Activated T-helper 2 cell treated with anti-CD3 and anti-CD28 coated beads, Interferon-gamma antibody, Interleukin-2, Interleukin-4, amounts not matched to agents 10 μg/mL and 5 μg/mL and 100 μg/mL, durations not matched to agents 14 hours and 24 hours and 36 hours (primary cell): ENCODE measurements at places on chromosomes 6 and 20.

GRCh38 chr6:114288701-114289495 is 53.9 kb downstream of the HS3ST5 start:
- no peak for DNase-seq

DNA sequence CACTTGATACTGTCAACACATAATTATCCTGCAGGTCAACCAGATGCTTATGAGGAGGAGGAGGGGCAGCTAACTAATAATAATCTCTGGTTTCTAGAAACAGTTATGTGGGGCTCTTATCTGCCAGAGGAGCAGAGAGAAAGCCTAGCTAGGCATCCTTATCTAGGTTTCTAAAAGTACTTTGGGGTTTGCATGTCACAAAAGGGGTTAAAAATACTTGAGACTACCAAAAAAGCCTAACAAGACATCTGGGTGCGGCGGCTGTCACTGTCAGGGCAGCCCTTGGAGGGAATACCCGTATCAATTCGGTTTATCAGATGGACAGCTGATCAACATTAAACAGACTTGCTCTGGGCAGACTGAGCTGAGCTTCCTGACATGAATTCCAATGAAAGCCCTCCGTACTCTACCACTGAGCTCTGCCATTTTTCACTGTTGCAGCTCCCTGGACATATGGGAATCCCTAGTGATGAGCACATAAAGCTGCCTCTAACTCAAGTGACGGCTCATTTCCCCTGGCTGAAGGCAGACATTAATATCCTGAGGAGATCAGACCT is 166.6 kb downstream of the PDSS2 start:
- DNase-seq = no peak

DNA sequence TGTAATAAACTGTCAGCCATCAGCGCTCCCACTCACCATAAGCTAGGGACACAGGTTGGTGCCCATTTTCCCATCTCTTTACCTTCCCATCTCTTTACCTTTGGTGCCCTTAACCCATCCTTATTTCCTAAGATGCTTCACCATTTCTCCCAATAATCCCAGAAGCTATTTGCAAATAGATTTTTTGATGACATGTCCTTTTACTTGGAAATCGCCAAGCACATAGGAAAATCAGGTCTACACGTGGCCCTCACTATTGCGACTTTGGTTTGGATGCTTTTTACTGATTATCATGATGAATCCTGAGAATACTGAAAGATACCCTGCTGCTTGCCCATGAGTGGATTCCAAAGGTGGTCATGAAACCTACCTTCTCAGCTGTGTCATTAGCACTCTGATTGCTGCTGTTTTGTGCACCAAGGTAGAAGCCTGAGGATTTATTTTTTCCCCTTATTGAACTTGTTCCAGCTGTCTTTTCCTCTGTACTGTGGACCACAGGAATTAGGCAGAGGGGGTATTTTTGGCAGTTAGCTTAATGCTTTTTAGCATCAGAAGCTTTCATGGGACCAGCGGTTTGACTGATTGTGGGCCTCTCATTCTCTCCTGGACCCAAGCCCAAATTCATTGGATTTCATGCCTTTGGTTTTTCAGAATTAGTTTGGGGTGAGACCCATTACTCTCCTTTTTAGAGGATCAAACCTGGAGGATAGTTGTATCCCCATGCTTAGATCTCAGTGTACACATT is 229.6 kb upstream of the RIN2 start:
- DNase-seq = no peak

DNA sequence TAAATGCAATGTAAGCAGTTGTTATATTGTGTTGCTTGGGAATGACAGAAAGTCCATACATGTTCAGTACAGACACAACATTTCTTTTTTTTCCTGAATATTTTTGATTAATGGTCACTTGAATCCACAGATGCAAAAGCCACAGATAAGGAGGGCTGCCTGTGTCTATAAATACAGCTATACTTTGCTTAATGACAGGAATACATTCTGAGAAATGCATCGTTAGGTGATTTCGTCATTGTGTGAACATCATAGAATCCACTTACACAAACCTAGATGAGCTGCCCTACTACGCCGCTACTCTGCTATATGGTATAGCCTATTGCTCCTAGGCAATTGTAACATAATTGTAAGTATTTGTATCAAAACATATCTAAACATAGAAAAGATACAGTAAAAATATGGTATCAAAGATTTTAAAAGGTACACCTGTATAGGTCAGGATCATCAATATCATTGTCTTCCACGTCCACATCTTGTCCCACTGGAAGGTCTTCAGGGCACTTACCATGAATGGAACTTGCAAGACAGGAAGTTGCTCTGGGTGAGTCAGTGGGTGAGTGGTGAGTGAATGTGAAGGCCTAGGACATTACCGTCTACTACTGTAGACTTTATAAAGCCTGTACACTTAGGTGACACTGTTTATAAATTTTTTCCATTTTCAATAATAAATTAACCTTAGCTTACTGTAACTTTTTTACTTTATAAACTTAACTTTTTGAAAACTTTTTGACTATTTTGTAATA is 27.9 kb upstream of the POPDC3 start:
- DNase-seq = no peak

DNA sequence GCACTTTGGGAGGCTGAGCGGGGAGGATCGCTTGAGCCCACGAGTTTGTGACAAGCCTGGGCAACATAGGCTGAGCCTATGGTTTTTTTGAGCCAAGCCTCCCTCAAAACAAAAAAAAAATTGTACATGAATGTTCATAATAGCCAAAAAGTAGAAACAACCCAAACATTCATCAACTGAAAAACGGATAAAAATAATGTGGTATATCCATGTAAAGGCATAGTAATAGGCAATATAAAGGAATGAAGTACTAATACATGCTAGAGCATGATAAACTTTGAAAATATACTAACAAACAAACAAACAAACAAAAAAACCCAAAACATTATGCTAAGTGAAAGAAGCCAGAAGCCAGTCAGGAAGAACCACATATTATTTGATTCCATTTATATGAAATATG is 35.3 kb downstream of the KIAA0319 start:
- DNase-seq = no peak

GRCh38 chr6:137827977-137828810 is 38.9 kb upstream of the TNFAIP3 start:
- no peak for DNase-seq

DNA sequence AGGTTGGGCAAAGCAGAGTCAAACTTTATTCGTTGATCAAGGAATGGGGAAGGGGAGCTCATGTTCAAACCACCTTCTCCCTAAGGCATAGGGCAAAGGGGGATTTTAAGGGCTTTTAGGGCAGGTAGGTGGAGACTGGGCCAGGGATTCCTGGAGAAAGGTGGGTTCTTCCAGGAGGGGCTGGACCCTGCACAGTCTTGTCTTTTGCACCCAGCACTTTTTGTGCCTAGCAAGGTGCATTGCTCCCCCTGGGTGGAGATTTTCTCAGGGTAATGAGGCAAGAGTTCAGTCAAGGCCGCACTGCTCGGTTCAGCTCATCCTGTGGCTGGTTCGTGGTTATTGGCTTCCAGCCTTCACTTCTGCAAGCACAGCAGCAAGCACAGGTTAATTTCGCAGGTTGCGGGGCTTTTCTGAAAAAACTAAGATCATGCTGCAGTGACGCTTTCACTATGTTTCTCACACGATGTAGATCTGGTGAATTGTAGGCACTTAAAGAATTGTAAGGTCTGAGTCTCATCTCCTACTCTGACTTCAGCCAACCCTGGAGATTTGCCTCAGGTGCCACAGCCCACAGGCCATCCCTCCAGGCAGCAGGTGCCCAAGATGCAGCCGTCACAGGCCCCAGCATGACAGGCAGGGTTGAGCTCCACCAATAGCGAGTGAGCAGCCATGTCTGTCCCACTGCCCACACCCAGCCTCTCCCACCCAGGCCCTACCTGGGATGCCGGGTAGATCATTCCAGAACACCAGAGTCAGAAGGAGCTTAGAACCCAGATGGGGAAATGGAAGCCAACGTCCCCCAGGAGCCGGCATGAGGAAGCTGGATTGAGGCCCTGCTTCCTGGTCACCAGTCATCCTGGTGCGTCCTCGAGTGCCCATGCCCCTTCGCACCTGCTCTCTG is 37.1 kb downstream of the SUN5 start:
- peak; percentile 67 for DNase-seq

DNA sequence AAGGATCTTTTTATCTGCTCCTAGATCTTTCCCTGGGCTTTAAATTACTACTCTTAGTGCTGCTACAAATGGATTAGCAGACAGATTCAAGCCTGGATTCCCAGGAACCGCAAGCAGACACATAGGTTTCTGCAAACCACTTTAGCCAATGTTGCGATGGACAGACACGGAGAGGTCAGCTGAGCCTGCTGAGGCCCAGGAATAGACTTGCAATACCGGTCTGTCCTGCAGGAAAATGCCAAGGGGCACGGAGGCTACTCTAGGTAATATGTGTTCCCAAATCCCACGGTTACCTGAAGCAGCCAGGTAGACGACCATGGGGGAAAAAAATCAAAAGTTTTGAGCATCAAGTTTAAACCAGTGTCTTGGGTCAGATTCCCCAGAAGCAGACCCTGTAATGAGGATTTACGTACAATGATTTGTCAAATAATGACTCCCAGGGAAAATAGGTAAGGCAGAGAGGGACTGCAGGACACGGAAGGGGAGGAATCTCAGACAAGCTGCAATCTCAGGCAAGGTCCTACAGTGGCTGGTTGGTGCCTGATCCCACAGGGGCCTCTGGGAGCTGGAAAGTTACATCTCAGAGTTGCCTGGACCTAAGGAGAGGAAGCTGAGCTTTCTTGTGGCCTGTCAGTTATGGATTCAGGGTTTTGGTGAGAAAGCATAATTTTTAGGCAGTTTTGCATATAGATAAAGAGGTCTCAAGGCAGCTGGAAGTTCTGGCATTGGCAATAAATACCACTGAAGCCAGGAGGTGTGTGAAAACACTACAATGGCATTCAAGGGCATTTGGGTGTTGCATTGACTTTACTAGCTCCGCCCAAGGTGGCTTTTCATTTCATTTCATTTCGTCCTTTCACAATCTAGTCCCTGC is 12.5 kb downstream of the OTOR start:
- DNase-seq = no peak

DNA sequence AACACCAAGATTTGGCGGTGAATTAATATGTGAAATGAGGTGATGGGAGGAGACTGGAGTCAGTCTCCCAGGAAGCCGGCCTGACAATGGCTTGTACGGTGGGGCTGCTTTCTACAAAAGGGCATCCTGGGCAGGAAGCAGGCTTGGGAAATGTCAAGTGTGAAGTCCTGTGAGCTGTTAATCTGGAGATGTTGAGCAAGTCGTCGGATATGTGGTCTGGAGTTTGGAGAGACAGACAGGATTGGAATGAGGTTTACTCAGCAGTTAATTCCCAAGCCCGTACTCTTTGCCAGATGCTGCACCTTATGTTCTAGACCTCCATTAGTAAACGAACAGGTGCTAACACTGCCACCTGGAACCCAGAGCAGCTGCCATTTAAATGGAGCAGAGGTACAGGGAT is 107.7 kb upstream of the FOXC1 start:
- DNase-seq = no peak

DNA sequence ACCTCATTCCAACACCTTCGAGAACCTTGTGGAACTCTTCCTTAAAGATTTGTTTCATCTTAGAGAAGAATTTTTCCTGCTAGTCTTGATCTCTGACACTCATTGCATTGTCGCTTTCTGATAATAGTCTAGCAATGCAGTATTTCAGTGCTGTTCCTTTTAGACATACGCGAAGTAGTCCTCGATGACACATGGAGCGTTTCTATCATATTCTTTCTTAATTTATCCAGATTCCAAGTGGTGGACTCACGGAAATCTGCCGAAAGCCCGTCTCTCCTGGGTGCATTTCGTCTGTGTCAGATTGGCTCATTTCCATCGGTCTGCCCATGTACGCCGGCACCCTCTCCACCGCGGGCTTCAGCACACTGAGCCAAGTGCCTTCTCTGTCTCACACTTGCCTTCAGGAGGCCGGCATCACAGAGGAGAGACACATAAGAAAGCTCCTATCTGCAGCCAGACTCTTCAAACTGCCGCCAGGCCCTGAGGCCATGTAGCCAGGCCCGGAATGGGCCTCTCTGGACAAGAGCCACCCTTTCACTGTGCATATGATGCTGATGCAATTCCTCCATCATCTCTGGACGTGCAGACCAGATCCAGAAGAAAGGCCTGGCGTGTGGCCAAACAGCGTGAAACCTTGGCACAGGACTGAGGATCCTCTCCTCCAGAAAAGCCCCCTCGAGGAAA is 198.6 kb upstream of the UST start:
- no peak for DNase-seq

- DNase-seq = no peak
These were observed 19.6 kb downstream of the TTPAL start for GRCh38 chr20:44495257-44495656.

GRCh38 chr20:50819349-50819748 is 24.5 kb downstream of the BCAS4 start:
- DNase-seq = no peak

GRCh38 chr6:41780551-41781365 is at the start of gene PRICKLE4:
TSS of gene PRICKLE4 (plus strand) at chr6:41780782. CDS start at chr6:41783474, 2,692 bp downstream.
- no peak for DNase-seq

DNA sequence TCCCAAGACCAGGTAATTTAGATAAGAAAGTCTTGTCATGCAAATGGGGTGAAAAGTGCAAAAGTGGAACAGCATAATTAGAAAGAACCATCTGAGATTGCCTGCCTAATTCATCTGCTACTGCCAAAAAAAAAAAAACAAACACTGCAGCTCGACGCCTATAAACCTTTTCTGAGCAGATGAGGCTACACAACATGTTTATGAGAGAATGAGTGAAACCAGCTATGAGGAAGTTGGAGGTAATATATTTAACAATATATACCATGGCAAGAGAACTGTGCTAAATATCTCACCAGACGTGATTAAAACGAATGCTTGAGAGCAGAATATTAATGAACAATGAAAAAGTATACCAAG is 50.0 kb downstream of the LAMA4 start:
- no peak for DNase-seq

DNA sequence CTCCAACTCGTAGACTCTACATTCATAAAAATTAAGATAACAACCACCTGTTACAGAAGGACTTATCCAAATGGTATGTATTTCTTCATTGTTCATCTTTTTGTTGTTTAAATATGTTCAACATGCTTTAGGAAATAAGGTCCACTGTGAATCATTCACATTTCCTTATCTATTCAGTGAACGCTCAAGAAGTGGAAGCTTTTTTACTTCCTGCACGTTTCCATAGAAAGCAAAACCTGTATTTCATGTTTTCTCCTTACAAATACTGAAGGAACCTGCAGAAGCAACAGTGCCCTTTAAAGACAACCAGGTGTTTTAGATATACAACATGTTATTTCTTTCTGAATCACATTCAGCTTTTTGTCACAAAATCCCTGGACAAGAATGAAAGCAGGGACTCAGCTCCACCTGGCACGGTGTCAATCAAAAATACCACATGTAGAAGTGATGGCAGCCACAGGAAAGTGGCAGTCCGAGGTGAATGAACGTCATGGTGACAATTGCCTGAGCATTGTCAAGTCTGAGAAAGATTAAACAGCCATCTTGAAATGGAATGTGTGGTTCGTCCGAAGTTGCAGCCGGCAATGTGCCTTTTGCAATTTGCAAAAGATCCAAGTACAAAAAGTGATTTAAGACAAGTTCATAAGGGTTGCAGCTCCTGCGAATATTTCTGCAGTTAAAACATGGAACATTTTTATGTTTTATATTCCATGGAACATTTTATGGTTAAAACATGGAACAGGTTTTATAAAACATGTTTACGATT is 66.7 kb upstream of the RIPOR2 start:
- DNase-seq = no peak
